ENCODE measurements at places on chromosomes 5 and 9.

GRCh38 chr5:125093776-125094175 lies 347.3 kb upstream of the ZNF608 start:
- no peak for DNase-seq

- DNase-seq = no peak
Observed at GRCh38 chr5:170353011-170353761, 36.0 kb downstream of the KCNMB1 start.

- DNase-seq = no peak
Observed at GRCh38 chr5:76467216-76467615, 64.1 kb downstream of the IQGAP2 start.

DNA sequence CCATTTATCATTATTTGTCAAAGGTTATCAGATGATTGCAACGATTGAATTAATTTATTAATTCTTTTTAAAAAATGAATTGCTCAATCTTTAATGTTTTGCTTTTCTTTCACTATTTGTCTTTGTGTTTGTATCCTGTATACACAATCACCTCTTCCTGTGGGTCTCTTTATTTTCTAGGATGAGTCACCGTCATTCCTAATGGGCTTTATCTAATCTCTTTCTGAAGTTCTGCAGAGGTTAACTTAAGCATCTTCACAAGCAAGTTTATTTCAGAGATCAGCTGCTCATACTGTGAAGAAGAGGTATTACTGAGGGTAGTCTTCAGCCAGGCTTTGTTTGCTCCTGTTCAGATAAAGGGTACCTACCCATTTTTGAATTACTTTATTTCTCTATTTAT lies 323.9 kb downstream of the NNT start:
- DNase-seq = no peak

- DNase-seq = no peak
Observed at GRCh38 chr5:39185761-39186160, 33.6 kb downstream of the FYB1 start.

All from muscle of arm (tissue), 14 donors.